CD4-positive, CD25-positive, alpha-beta regulatory T cell (primary cell): ENCODE measurements at places on chromosomes 3 and 15. TPM values are rescaled to one million over a fixed set of nuclear protein-coding genes. Genes with fewer than 3 reads are reported as not detected.

DNA sequence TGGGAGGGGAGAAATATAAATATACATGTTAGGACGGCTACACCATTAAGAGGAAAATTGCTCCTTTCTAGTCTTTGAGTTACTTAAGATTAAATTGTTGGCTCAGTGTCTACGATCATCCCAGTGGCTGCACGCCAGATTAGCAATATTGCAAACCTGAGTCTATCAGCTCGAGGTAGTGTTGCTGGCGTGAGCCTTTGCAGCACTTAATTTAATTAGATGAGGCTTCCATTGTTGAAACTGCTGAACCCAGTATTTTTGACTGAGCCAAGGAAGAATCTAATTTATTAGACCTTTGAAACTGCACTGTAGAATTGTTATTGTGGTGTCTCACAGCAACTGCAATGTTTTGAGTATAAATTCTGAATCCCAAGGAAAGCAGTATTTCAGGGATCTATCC, 782.4 kb upstream of the ROBO1 start:
- DNase-seq = no peak

GRCh38 chr15:30991255-30992235, at the start of gene MTMR10:
Gene MTMR10 (minus strand): TSS chr15:30991628. CDS start chr15:30991506, 122 bp downstream.
- DNase-seq = peak; percentile 83

- no peak for DNase-seq
These were observed 340.7 kb upstream of the WNT5A start for GRCh38 chr3:55827786-55828185.

- DNase-seq = no peak
These were observed 655.2 kb downstream of the RBMS3 start for GRCh38 chr3:29936054-29936453.

DNA sequence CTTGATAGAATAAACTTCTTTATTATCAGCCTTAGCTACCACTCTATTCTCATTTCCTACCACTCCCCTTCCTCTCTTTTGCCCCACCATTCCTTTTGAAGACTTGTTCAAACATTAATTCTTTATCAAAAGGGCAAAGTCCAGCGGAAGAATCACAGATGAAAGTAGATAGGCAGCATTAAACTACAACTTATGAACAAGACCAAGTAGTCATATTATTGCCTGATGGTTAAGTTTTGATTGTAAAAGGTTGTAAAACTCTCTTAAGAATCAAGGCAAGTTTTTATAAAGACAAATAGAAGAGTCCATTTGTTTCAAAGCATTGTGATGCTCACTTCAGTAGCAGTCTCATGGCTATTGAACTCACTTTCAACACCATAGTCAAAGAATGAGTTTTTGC, 22.4 kb upstream of the TGFBR2 start:
- DNase-seq = no peak

POTEB3 gene
- not detected for total RNA-seq

EIF2B5 gene
- 51.0 TPM for total RNA-seq
